HTR-8/SVneo (cell line): ENCODE measurements at places on chromosomes 1 and 21.

- DNase-seq: no peak
Measured at GRCh38 chr1:170096806-170097340, 22.4 kb upstream of the KIFAP3 start.

- DNase-seq: no peak
Measured at GRCh38 chr21:14685568-14685967, 139.5 kb upstream of the SAMSN1 start.

DNA sequence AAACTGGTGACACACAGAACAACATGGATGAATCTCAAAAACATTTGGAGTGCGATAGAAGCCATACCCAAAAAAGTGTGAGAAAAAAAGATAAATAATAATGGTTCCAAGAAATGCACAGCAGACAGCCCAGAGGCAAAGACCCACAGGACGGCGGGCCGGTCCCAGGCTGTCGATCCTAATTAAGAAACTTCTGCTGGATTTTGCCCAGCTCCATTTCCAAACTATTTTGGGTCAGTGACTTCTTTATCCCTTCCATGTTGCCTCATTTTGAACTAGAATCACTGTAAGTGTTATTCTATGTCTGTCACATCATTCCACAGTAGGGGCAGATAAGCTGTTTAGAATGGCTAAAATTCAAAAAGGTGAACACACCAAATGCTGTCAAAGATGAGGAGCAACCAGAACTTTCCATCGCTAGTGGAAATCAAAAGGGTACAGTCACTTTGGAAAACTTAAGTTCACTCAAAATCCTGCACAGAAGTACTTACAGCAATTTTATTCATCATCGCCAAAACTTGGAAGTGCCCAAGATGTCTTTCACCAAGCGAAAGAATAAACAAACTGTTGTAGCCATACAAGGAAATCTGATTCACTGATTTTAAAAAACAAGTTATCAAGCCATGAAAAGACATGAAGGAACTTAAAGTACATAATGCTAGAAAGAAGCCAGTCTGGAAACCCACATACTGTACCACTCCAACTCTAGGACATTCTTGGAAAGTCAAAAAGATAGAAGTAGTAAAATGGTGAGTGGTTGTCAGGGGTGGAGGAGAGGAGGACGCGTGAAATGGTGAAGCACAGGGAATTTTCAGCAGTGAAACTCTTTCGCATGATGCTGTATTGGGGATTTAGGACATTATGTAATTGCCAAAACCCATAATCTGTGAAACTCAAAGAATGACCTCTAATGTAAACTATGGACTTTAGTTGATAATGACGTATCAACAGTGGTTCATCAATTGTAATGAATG is 7.5 kb downstream of the NBPF1 start:
- DNase-seq: no peak

DNA sequence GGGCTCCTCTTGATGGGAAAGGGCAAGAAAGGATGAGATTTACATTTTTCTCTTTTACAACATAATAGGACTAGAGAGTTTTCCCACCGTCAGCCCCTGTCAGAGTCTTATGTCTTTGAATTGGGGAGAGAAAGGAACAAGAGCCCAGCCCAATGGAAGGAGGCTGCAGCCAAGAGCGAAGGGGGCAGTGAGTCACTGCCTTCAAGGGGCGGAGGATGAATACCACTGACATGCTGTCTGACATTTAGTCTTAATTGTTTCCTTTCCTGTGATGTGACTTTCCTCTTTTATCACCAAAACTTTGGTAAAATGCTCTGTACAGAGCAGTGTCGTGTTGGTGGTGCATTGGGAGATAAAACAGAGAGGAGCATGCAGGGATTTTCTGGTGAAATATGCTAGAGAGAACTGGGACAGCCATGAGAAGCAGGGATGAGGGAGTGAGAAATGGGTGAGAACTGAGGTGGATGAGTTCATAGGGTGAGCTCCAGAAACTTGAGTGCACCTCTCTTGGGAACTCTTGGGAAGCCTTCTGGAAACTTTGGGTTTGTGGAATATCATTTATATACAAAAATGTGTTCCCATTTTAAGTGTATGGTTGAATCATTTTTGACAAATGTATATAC is 179.9 kb upstream of the FGGY start:
- DNase-seq: peak; percentile 21

- no peak for DNase-seq
Measured at GRCh38 chr1:80154176-80154575, 1147.6 kb upstream of the ADGRL4 start.

DNA sequence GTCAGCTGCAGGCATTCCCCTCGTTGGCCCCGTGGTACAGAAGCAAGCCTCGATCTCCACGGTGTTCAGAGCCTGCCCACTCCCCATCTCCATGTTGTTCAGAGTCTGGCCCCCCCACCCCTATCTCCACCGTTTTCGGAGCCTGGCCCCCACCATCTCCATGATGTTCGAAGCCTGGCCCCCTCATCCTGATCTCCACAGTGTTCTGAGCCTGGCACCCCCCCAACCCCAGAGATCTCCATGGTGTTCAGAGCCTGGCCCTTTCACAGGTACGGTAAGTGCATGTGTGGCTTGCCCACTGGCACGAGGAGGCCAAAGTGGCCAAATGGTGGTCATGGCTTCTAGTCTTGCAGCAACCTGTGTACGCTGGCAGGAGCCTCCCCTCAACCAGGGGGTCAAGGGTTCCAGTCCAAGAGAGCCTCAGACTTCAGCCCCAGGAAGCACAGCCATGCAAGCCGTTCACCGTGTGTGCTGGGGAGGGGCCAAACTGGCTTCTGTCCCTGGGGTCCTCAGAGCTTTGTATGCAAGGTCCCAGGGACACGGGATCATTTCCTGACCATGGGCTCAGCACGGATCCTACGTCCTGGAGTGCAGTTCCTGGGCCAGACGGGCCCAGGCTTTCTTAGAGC is 13.3 kb upstream of the PCBP3 start:
- DNase-seq: no peak

DNA sequence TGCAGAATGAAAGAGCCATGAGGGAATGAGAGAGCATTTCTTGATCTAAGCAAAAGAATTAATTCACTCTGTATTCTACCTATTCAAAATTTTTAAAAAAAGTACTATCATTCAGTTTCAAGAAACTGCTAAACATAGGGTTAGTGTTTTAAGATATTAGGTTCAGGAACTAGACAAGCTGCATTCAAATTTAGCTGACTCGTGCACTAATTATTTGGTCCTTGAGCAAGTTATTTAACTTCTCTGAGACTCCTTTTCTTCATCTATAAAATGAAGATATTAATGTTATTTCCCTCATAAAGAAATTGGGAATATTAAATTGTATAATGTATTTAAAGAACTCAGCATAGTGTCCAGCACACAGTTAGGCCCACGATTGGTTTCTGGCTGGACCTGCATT is 75.0 kb upstream of the USH2A start:
- no peak for DNase-seq

DNA sequence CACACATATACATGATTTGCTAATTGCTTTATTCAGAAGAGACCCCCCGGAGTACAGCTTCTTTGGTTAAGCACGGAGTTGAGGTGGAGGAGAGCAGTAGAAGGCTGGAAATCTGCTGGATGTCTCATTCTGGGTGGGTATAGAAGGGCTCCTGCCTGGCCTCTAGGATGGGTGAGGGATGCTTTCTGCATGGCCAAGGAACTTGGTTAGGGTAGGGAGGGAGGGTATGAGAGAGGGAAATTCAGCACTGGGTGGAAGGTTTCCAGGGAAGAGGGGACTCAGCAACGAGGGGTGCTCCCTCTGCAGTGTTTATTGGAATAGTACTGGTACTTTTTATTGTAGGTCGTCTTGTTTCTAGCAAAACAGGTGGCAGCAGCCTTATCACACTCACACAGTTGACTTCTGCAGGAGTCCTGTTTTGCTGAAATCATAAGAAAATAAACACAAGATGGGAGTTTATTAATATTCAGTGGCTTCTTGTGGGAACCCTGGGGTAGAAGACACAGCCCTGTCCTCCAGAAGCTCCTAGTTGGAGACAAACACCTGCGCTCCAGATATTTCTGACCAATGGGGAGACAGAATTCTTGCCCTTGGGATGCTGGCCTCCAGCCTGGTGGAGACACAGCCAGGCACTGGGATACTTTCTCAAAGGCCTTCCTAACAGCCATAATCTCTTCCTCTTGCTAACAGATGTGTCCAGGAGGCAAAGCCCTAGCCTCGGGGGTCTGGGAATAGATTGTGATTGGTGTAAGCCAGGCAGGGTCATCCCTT is 3.8 kb downstream of the PLA2G2A start:
- DNase-seq: no peak

DNA sequence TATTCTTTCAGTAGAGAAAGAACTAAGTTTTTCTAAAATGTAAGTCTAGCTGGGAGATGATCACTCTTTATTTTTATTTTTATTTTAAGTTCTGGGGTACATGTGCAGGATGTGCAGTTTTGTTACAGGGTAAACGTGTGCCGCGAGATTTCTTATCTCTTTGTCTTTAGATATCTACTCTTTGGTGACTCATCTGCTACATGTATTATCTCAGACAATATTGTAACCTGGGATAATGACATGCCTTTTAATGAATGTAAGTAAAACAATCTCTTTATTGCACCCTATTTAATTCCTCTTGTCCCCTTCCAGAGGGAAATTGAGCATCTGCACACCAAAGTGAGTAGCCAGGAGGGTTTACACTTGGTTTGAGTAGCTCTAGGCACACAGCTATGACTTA is 9.4 kb downstream of the CR2 start:
- no peak for DNase-seq

- no peak for DNase-seq
Measured at GRCh38 chr1:71587961-71588360, 507.1 kb upstream of the ZRANB2 start.

GRCh38 chr1:184781941-184782340 is 27.3 kb upstream of the EDEM3 start:
- DNase-seq: no peak

DNA sequence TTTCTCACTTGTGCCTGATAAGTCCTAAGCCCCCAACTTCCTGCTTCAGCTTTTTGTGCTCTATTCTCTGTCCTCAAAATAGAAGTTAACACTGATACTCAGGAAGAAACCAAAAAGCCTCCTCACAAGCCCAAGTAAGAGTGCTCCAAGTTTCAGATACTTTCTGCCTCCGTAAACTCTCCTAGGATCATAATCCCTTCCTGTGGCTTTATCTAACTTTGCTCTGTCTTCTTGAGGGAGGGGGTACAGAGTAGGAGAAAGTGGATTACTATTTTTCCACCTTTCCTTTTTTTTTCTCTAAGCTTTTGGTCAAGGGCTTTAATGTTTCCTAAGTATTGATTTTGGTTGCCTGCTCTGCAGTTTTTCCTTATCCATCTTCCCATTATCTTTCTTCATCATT is 54.6 kb downstream of the DPH5 start:
- no peak for DNase-seq

GRCh38 chr1:1175221-1176062 is 1.8 kb downstream of the TTLL10 start:
- DNase-seq: no peak

DNA sequence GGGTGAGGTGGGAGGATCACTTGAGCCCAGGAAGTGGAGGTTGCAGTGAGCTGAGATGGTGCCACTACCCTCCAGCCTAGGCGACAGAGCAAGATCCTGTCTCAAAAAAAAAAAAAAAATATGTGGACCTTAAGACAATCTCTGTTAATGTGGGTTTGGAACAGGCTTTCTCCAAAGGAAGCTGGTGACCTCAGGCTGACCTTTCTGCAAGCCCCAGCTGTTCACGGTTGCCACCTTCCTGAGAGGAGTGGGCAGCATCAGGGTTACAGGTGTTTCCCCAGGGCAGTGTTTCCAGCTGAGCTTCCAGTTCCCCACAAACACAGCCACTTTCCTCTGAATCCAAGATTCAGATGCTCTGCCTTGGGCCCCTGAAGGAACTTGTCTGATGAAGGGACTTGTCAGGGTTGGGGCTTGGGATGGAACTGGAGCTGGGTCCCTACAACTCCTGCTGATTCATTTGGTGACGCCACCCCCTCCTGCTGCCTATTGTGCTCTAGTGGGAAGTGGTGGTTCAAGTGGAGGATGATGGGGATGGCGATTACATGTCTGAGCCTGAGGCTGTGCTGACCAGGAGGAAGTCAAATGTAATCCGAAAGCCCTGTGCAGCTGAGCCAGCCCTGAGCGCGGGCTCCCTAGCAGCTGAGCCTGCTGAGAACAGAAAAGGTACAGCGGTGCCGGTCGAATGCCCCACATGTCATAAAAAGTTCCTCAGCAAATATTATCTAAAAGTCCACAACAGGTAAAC is 1.9 kb downstream of the ZBTB48 start:
- DNase-seq: no peak

DNA sequence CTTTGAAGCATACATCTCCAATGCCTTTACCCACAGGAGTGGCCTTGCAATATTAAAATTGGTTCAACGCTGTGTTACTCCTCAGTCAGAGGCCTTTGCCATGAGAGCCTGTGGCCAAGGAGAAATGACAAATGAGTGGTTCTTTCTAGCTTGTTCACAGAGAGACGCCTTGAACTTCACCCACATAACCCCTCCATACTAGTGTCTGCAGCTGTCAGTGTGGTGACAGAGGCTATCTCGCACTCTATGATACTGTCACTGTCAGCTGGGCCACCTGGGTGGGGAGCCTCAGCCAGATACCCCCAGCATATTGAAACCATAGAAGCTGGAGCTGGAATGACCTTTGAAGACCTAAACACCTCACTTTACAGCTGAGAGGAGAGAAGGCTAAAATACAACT is 57.4 kb upstream of the LBR start:
- no peak for DNase-seq

DNA sequence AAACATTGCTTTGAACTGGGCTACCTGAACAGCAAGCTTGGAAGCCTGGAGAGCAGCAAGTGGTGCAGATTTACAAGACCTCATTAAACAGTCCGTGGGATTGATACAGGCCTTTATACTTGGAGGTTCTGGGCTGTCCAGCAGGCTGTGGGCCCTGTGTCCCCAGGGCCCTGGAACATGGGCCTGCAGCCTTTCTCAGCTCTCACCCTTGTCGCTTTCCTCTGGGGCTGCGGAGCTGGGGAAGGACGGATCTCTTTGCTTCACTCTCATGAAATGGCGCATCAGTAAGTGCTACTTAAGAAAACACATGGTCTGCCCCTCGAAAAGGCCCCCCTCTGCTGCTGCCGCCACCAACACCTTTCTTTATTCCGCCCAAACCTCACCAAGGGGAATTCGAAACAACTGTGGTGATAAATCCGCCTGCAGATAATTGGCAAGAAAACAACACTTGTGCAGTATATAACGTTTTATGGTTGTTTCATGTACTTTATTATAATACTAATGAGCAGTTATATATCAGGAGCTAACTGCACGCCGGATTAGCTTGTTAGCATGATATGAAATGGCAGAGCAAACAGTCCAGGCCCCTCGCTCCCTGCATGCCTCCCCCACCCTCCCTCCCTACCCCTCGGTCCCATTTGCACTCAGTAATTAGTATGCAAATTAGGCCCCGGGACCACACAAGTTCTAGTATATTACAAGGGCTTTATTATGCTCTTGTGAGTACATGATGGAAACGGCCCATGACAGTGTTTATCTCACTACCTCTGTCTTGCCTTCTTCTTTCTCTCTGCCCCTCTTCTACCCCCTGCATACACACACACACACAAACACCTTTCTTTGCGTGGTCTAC is 131.5 kb downstream of the RNF220 start:
- no peak for DNase-seq

GRCh38 chr1:159009287-159009686 is 420 bp upstream of the IFI16 start:
- DNase-seq: no peak

- no peak for DNase-seq
Measured at GRCh38 chr1:244700808-244701207, 47.9 kb downstream of the DESI2 start.
